NCI-H510A treated with DMSO at 0.1 percent for 48 hours (cell line): ENCODE measurements at places on chromosomes 4 and X.

GRCh38 chr4:2024683-2025082 is 15.9 kb upstream of the NELFA start:
- no peak for DNase-seq

- DNase-seq: no peak
Observed at GRCh38 chr4:42399393-42399792, 2.1 kb downstream of the SHISA3 start.

DNA sequence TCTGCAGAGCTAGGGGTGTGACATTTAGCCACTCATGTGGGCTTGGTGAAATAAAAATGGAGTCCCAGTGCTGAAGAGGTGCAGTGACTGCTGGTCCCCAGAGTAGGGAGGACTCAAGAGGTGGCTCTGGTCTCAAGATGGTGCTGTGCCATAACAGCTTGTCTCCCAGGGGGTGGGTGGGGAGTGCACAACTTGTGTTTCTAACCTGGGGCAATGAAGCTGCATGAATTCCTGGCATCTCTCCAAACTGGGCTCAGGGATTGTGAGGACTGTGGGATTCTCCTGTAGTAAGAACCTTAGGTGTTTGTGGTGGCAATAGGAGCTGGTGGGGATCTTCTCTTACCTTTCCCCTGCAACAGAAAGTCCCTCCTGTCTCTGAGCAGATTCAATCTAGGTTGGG is 278.9 kb upstream of the SFRP2 start:
- DNase-seq: no peak

- no peak for DNase-seq
Observed at GRCh38 chr4:109040441-109040840, 262.0 kb downstream of the COL25A1 start.

GRCh38 chr4:85084371-85085094 is 118.0 kb upstream of the WDFY3 start:
- DNase-seq: peak; percentile 42

- no peak for DNase-seq
Observed at GRCh38 chr4:126766241-126766640, 866.5 kb upstream of the INTU start.

- no peak for DNase-seq
Observed at GRCh38 chrX:18394477-18394876, 30.9 kb upstream of the CDKL5 start.

DNA sequence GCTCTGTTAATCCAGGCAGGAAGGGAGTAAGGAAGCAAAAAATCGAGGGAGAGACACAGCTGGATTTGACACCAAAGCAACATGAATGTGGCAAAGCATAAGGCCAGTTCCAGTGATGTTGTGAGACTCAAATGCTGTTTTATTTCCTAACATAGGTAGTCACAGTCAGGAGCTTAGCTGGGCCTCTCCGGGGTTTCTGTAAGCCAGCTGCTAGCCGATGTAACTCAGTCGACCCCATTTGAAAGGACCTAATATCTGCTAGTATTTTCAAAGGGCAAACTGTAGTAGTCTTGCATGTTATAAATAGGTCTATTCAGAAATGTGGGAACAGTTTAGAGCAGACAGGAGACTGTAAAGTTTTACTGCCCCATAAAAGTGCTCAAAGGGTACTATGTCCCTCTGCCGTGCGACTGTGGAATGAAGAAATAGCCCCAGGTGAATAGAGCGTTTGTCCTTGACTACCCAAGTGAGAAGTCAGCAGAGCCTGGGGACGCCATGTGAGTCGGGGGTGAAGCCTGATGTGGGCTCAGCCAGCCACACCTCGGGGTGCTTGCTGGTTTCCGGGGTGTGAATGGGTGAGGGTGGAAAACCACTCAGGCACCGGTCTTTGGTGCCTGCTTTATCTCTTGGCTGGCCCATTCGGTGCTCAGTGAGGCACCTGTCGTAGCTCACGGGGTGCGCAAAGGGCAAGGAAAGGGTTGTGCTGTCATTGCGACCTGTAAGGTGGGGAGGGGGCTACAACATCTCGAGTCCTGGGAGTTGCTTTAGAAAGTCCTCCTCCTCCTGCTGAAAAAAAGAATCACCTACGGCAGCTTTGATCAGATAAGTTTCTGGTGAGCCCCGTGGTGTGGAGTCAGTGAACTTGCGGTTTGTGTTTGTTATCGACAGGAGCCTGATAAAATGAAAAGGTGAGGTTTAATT is 745 bp downstream of the TRIM2 start:
- DNase-seq: no peak

DNA sequence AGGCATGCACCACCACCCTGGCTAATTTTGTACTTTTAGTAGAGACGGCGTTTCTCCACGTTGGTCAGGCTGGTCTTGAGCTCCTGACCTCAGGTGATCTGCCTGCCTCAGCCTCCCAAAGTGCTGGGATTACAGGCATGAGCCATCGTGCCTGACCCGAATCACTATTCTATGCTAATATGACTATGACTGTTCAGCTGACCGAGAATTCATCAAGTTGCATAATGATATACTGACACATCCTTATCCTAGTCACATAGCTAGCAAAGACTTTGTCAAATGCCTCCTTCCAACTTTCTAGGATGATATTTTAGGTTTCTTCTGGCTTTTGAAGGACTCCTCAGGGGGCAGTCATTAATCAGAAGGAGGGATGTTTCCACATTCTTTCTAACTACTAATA is 4.8 kb upstream of the GPM6B start:
- DNase-seq: no peak
